Activated CD4-positive, alpha-beta T cell treated with anti-CD3 and anti-CD28 coated beads, Interleukin-2, amount 10 ng/mL, durations not matched to agents 7 days and 5 days (primary cell): ENCODE measurements at places on chromosomes 11 and 22. TPM values are rescaled to one million over a fixed set of nuclear protein-coding genes. Genes with fewer than 3 reads are reported as not detected.

DNA sequence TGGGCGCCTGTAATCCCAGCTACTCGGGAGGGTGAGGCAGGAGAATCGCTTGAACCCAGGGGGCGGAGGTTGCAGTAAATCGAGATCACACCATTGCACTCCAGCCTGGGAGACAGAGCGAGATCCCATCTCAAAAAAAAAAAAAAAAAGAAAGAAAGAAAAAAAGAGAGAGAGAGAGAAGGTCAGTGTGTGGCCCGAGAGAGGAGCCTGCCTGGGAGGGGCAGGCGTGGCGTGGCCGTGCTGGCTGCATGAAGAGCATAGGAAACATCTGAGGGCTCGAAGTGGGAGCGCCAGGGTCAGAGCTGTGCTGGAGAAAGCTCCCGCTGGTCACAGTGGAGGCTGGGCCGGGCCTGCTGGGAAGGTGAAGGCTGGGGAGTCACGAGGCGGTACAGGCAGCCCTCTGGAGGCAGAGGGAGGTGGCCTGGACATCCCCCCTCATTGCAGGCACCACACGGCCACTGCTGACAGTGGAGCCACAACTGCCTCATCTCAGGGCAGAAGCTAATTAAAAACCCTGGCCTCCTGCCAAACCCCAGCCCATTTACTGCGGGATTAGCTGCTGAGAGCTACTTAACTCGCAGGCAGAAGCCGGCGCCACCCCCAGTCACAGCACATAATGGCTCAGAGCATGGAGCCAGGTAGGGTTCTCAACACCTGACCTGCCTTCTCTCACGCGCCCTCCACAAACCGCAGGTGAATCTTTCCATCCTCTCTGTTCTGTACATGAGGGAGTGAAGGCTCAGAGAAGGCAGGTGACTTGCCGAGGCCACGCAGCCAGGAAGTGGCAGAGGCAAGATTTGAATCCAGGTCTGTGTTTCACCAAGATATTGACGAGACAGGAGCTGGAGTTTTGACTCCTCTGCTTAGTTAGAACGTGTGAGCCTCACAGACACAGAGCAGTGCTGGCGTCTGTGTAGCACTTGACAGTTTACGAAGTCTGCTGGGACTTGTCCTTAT, 32.6 kb downstream of the NFAM1 start:
- no peak for DNase-seq
- no peak overlapping the region for H3K4me3 ChIP-seq
- no peaks in the 10 kb centered on the region for H3K27me3 ChIP-seq
- peaks cover 14% of the 10 kb centered on the region for H3K4me1 ChIP-seq
- no peak overlapping the region for H3K27ac ChIP-seq

GRCh38 chr22:30400159-30400558, 3.3 kb downstream of the SEC14L2 start:
- DNase-seq = no peak
- H3K4me1 ChIP-seq = peaks cover 32% of the 10 kb centered on the region
- no peak overlapping the region for H3K27ac ChIP-seq
- H3K27me3 ChIP-seq = no peaks in the 10 kb centered on the region

DNA sequence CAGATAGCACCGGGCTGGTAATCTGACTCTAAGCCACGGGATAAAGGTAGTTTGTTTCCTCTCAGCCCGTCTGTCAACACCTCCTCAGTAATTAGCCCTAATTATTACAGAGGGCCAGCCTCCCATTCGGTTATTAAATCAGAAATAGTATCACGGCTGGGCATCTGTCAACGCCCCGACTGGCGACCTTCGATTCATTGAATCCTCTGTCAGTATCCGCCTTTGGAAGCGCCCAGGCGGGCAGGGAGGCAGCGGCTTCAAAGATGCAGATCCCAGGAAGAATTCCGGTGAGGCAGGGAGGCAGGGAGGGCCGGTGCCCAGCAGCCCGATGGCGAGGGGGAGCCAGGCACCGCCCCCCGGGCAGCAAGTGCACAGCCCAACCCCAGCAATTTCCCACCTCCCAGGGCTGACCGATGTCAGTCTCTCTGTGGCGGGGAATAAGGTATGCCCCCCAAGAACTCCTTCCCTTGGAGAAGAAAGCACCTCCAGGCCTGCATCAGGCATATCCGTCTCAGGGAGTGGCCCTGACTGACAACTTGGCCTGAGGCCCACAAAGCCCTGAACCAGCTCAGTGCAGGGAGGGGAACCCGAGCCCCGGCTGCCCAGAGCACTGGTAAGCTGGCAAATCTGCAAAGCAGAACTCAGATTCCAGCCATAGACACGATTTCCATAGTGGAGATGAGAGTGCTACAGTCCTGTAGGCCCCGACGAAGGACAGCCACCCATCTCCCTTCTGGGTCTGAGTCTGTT, 11.4 kb downstream of the GNB1L start:
- H3K27ac ChIP-seq = no peak overlapping the region
- peaks cover 11% of the 10 kb centered on the region for H3K36me3 ChIP-seq
- H3K4me3 ChIP-seq = no peak overlapping the region
- DNase-seq = no peak
- no peaks in the 10 kb centered on the region for H3K27me3 ChIP-seq
- peaks cover 20% of the 10 kb centered on the region for H3K4me1 ChIP-seq

DNA sequence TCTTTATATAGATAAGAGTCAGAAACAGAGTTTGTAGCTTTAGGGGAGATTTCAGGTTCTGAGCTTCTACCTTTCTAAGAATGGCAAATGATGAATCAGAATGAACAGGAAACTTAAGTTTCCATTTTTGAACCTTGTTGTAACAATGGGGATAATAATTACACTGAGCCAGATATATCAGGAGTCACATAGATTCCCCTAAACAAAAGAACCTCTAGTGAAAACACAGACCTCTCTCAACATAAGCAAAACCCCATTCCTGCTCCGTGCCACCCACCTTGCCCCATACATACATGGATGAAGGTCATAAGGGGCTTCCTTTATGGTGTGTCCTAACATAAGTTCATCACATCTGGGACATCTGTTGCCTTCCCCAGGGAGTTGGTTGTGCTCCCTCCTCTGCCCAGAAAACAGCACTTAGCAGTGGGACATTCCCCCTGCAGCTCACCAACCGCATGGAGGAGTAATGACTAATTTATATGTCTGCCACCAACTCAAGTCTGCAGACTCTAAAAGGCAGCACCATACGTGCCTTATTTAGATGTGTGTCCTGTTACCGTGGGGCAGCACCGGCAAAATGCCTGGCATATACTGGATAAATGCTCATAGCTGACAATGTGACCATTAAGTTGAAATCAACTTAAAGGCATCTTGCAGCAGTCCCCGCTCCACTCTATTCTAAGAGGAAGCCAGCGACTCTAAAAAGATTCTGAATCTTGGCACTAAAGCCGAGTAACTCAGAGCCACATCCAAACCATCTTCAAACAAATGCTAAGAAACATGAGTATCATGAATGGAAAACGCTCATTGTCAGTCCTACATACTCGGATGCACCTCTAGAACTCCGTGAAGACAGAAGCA, 8.0 kb downstream of the JAML start:
- no peaks in the 10 kb centered on the region for H3K27me3 ChIP-seq
- peaks cover 96% of the 10 kb centered on the region for H3K4me1 ChIP-seq
- H3K36me3 ChIP-seq = peaks cover 65% of the 10 kb centered on the region
- H3K4me3 ChIP-seq = peak overlapping the region; percentile 72

RBMXL2 gene
- not detected for total RNA-seq

OR2AG1 gene
- not detected for total RNA-seq

- H3K36me3 ChIP-seq = no peaks in the 10 kb centered on the region
- no peak overlapping the region for H3K4me3 ChIP-seq
- H3K27ac ChIP-seq = no peak overlapping the region
- no peak for DNase-seq
- no peaks in the 10 kb centered on the region for H3K4me1 ChIP-seq
These were observed 429.0 kb downstream of the MIAT start for GRCh38 chr22:27086080-27087044.

OR52I1 gene
- total RNA-seq = not detected
